ENCODE measurements at places on chromosomes 12 and 14. TPM values are rescaled to one million over a fixed set of nuclear protein-coding genes. Genes with fewer than 3 reads are reported as not detected.

DNA sequence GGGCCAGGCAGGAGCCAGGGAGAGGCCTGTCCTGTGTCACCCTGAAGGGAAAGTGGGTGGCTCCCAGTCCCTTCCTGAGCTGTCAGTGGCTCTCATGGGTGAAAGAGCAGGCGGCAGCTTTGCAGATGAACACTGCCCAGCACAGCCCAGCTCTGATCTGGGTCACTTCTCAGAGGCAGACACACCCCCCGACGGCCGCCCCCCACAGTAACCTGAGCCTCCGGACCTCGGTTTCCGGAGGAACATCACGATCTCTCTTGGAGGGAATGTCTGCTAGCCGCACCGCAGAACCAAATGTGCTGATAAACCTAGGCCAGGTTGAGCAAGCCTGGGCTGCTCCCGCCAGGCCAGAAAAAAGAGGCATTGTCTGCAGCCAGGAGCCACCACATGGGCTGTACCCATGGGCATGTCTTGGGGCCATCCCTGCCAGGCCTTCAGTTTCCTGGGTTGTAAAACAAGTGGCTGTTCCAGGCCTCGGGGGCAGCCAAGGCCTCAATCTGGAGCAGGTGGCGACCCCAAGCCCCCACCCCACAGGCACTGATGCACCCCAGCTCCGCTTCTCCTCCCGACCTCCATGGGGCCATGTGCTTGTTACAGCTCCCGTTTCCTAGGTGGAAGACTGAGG is 57.6 kb downstream of the NCOR2 start:
- DNase-seq, result peak; percentile 37

GRCh38 chr14:24845851-24846250 is 204.1 kb downstream of the STXBP6 start:
- DNase-seq, result no peak

DNA sequence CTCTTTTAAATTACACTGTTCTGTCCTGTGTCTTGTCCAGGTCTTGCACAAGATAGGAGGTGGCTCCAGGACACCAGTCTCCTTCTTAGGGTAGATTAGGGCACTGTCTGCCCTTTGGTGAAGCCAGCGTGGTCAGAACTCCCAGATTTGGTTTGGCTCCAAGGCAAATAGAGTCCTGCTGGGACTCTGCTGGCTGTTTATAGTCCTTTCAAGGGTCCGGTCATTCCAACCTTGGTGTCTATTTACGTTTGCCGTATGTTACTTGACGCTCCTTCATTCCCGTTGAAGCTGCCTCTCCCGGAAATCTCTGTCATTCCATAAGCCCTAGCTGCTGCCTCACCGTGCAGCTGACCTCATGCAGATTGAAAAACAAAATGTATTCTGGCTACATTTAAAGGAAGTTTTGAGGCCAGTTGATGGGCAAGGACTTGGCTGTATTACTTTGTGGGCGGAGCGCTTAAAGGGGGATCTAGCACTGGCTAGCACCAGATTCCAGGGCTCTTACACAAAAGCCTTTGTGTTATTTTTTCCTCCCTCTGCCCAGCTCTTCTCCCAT is 180.6 kb downstream of the AKAP6 start:
- peak; percentile 80 for DNase-seq

DNA sequence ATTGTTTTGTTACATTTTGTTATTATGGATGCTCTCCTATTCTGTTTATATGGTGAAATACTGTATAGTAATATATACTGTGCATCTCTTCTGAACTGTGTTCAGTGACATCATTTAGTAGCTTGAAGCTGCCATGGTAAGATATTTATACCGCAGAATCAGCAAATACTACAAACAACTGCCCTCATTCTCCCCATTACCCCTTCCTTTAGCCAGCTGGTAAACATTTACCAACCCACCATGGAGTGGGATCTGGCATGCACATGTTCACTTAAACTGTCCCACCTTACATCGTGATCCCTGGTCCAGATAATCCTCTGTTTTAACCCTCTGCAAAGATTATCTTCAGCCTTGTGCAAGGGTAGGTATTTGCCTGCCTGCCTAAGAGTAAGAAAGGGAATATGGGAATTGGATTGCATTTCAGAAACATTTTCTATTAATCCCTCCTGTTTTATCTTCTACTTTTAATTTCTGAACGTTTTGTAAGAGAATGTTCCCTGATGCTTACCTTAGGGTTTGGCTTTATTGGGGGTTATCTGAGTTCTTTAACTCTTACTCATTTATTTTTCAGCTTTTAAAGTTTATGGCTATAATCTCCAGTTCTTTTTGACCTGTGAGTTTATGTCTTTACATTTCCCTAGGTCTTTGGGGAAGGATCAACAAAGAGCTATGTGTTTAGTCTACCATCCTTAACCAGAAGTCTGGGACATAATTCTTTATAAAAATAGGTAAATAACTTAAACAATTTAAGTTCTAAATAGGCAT is 46.5 kb downstream of the FBXO34 start:
- DNase-seq, result no peak

The C12orf54 gene
- not detected for total RNA-seq

- DNase-seq, result no peak
Measured at GRCh38 chr12:68831272-68831671, 23.3 kb downstream of the MDM2 start.

GRCh38 chr12:108530161-108530560 is 15.1 kb downstream of the FICD start:
- no peak for DNase-seq

DNA sequence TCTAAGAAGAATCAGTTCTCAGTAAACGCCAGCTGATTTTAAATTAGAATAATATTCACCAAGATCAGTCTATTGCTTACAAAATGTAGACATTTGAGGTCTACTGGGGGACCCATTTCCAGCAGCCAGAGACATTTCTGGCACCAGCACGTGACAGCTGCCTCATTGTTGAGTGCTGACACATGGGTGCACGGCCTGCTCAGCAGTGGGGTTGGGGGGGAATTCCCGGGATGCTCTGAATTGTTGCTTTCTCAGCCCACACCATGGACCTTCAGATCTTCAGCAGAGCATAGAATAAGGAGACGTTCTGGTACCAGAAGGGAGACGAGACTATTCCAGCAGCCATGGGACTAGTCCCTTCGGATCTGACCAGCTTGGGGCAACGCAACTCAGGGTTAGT is 18.3 kb downstream of the PLEKHG7 start:
- DNase-seq, result no peak

DNA sequence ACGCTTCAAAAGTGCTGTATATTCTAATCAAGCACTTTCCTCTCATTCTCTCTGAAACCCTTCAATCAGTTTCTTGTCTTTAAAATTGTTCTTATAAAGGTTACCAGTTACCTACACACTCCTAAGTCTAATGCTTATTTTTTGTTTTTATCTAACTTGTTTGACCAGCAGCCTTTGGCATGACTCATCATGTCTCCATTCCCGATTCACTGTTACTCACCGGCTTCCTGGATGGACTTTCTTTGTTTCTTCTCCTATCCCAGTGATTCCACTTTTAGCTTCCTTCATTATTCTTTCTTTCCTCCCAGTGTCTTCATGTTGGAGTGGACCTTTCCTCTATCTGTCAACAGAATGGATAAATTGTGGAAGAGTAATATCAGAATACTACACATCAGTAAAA is 368.6 kb upstream of the CCDC196 start:
- DNase-seq, result no peak

- no peak for DNase-seq
Measured at GRCh38 chr14:32251530-32251929, 48.5 kb upstream of the RNU6-8 start.

DNA sequence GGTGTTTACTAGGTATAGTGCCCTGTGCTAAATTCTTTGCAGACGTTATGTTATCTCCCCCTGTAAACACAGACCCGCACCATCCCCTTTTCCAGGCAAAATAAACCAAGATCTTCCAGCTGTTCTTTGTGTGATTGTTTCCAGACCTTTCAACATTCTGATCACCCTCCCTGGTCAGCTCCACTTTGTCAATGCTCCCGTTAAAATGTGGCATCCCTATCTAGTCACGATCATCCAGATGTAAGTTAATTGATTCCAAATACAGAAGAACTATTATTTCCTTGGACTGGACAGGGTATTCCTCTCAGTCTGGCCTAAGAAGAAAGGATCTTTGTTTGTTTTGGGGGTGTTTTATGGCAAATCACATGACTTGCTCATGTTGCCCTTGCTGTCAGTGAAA is 127.6 kb upstream of the ARID2 start:
- DNase-seq, result no peak

The LRTM2 gene
- not detected for total RNA-seq

The MDM2 gene
- total RNA-seq, result 73.2 TPM

- DNase-seq, result no peak
Measured at GRCh38 chr14:59103396-59103795, 85.1 kb upstream of the DAAM1 start.

The PEX5 gene
- total RNA-seq, result 53.7 TPM

DNA sequence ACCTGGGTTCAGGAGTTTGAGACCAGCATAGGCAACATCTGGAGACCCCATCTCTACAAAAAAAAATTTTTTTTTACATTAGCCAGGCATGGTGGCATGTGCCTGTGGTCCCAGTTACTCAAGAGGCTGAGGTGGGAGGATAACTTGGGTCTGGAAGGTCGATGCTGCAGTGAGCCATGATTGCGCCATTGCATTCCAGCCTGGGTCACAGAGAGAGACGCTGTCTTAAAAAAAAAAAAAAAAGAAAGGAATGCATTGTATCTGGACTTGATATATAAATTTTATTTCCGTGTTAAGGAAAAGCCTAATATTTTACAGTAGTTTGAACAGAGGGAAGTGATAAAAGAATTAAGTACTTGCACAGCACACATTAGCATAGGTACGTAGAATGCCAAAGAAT is 97.2 kb downstream of the ZC3H14 start:
- no peak for DNase-seq

The CARMIL3 gene
- 1.6 TPM for total RNA-seq

DNA sequence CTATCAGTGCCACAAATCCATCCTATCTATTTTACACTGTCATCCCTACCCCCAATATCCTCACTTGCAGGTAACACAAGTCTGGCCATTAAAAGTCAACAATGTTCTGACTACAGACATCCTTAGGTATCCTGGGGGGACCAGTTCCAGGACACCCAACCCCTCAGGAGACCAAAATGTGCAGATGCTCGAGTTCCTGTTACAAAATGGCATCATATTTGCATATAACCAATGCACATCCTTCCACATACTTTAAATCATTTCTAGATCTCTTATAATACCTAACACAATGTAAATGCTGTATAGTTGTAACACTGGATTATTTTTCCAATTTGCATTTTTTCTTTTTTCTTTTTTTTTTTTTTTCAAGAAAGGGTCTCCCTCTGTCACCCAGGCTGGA is 6.9 kb downstream of the SYCP3 start:
- no peak for DNase-seq

GRCh38 chr12:124768452-124769162 is 95.1 kb downstream of the SCARB1 start:
- DNase-seq, result no peak

- DNase-seq, result no peak
Measured at GRCh38 chr12:58966939-58967338, 46.6 kb upstream of the LRIG3 start.

- peak; percentile 11 for DNase-seq
Measured at GRCh38 chr12:117466677-117467362, 105.4 kb upstream of the NOS1 start.

GRCh38 chr14:57732463-57733285 is 133.2 kb downstream of the SLC35F4 start:
- DNase-seq, result no peak
